ENCODE measurements at places on chromosomes 12 and 14. TPM values are rescaled to one million over a fixed set of nuclear protein-coding genes. Genes with fewer than 3 reads are reported as not detected.

The PPP2R5E gene
- total RNA-seq: 10.2 TPM

The RNU4-1 gene
- under 0.01 TPM for total RNA-seq

The RNASE3 gene
- total RNA-seq: not detected

The GPR162 gene
- 3.0 TPM for total RNA-seq

The MYH7 gene
- not detected for total RNA-seq

The CFAP73 gene
- not detected for total RNA-seq
